ENCODE measurements at places on chromosomes 5 and 9.
A peak's percentile ranks its signal among the peaks of the same experiment; 100 is the strongest.

- DNase-seq, result no peak
Measured at GRCh38 chr5:148623741-148624140, 30.6 kb downstream of the HTR4 start.

DNA sequence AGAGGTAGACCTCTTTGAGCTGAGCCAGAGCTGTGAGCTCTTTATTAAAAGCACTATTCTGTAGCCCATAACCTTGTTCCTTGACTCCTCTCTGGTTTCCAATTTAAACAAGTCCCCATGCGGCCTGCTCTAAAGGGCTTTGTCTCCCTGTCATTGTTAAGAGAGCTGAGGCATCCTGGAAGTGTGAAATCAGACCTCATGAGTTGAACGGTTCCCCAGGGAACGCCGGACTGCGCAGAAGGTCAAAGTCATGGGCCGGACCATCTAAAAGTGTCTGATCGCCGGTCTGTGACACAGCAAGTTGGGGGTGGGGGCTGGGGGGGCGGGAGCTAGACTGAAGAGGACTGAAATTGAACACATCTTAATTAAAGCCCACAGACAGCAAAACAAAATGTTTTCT lies 265.8 kb downstream of the SLF1 start:
- DNase-seq, result no peak

- DNase-seq, result peak; percentile 85
Measured at GRCh38 chr9:130208600-130209347, 36.6 kb downstream of the NCS1 start.

DNA sequence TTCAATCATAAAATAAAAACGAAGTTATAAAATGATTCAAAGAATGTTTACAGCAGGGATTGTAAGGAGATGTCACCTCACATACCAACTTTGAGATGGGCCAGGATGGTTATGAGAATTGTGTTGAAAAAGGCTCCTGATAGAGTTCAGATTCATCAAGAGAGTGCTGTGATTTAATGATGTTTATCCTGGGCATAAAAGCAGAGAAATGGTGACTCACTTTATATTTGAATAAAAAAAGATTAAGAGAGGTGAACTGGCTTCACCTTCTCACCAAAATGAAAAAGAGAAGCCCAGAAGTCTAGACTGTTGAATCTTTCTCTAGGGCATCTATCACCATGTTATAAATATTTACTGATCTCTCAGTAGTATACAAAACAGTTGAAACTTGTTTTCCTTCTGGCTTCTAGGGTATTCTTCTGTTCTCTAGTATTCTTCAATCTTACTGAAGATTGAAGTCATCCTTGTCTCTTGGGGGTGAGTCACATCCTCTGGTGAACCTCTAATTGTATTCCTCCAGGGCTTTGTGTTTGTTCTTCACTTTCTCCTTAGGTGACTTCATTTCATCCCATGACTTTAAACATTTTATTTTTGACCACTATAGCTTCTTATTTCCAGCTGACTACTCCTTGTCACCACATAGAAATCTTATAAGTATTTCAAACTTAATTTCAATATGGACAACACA lies 1237.3 kb upstream of the C9orf72 start:
- no peak for DNase-seq

- no peak for DNase-seq
Measured at GRCh38 chr9:127495884-127496555, 44.7 kb downstream of the LRSAM1 start.

GRCh38 chr5:93299681-93300308 lies 281.2 kb downstream of the NR2F1-AS1 start:
- DNase-seq, result peak; percentile 57

- no peak for DNase-seq
Measured at GRCh38 chr5:73388306-73388684, 60.3 kb downstream of the FOXD1 start.

DNA sequence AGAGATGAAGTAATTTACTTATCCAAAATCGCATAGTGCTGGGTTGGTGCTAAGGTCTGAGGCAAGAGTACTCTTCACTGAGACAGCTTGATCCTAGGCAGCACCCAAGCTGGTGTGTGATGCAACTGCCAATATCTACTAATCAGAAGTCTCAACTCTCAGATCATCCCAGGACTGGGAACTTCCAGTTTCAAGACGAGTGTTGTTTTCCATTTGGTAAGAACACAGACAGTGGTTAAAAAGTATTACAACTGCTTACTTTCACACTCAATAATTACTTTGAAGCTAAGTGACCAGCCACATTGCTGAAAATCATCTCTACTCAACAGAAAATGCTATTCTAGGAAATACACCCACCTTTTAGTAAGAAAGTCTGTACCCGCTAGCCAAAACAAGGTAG lies 45.3 kb downstream of the FBXW11 start:
- DNase-seq, result no peak

- DNase-seq, result no peak
Measured at GRCh38 chr5:25334350-25334749, 689.6 kb upstream of the CDH10 start.

GRCh38 chr5:150734579-150735384 lies 24.0 kb downstream of the DCTN4 start:
- DNase-seq, result no peak

- no peak for DNase-seq
Measured at GRCh38 chr5:133367984-133368383, 244.4 kb downstream of the FSTL4 start.

DNA sequence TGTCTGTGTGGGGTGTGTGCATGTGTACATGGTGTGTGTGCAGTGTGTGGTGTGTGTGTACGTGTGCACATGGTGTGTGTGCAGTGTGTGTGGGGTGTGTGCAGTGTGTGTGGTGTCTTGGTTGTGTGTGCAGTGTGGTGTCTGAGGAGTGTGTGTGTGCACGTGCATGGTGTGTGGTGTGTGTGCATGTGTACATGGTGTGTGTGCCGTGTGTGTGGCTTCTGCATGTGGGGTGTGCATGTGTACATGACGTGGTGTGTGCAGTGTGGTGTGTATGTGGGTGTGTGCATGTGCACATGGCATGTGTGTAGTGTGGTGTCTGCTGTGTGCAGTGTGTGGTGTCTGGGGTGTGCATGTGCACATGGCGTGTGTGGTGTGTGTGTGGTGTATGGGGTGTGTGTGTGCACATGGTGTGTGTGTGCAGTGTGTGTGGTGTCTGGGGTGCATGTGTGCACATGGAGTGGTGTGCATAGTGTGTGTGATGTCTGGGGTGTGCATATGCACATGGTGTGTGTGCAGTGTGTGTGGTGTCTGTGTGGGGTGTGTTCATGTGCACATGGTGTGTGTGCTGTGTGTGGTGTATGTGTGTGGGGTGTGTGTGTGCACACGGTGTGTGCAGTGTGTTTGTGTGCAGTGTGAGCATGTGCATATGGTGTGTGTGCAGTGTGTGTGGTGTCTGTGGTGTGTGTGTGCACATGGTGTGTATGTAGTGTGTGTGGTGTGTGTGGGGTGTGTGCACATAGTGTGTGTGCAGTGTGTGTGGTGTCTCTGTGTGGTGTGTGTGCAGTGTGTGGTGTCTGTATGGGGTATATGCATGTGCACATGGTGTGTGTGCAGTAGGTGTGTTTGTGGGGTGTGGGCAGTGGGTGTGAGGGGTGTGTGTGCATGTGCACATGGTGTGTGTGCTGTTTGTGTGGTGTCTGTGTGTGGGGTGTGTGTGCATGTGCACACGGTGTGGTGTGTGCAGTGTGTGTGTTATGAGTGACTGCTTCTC lies 40.6 kb upstream of the ZNG1F start:
- DNase-seq, result no peak

- DNase-seq, result no peak
Measured at GRCh38 chr5:115671939-115672338, 46.1 kb upstream of the TMED7 start.

- DNase-seq, result no peak
Measured at GRCh38 chr9:81673310-81673709, 16.0 kb downstream of the TLE1 start.

DNA sequence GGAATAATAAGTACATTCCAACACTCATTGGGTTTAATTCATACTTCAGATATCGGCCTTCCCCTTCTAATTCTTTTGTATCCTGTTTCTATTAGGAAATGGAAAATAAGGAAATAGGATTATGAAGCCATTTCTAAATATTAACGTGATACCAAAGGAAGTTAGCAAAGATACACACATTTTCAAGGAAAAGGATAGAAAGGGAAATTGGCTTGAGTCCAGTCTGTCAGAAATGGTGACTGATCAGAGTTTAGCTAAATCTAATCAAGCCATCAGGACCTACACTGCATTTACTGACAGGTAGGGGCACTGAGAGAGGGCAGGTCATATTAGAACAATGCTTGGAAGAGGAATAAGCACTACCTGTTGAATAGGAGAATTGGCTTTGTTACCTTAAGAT lies 3.1 kb downstream of the TRPM3 start:
- DNase-seq, result no peak

GRCh38 chr5:107213025-107213424 lies 457.7 kb downstream of the EFNA5 start:
- no peak for DNase-seq

- no peak for DNase-seq
Measured at GRCh38 chr5:173625673-173626504, 9.4 kb upstream of the BOD1 start.

DNA sequence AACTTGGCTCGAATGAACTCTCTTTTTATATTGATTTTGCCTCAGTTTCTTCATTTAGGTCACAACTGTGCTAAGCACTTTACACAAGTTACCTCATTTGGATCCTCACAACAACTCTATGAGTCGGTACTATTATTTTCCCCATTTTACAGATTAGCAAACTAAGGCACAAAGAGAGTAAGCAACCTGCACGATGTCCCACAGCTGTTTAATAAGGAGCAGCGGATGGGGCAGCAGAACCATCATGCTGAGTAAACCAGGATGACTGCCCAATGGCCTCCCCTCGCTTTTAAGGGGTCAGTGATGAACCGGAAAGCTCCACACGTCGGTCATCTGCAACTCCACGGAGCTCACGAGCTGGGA lies 607 bp downstream of the PRELID2 start:
- no peak for DNase-seq

DNA sequence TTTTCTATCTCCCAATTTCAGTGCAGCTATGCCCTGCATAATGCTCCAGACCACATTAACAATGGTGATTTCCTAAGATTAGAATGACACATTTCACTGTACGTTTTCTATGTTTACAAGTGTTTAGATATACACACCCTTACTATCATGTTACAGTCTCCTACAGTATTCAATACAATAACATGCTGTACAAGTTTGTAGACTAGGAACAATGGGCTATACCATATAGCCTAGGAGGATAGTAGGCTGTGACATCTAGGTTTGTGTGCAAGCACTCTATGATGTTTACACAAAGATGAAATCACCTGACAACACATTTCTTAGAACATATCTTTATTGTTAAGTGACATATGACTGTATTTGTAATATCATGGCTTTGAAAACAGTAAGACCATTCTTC lies 1435.6 kb upstream of the NUDT12 start:
- no peak for DNase-seq

GRCh38 chr9:106969696-106970095 lies 106.7 kb downstream of the ZNF462 start:
- DNase-seq, result no peak

- DNase-seq, result no peak
Measured at GRCh38 chr9:23586906-23587305, 239.1 kb downstream of the ELAVL2 start.

DNA sequence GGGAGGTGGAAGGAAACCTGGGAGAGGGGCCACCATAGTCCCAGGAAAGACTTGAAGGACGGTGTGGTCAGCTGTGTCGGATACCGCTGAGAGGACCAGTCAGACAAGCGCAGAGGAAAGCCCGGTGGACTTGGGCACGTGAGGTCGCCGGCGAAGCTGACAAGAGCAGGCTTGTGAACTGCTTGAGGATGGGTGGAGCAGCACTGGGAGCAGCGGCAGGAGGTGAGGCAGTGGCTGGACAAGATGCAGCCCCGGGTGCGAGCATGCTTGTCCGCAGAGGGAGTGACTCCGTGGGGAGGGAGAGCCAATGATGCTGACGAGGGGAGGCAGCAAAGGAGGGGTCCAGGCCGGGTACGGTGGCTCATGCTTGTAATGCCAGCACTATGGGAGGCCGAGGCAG lies 18.3 kb upstream of the CD74 start:
- no peak for DNase-seq

DNA sequence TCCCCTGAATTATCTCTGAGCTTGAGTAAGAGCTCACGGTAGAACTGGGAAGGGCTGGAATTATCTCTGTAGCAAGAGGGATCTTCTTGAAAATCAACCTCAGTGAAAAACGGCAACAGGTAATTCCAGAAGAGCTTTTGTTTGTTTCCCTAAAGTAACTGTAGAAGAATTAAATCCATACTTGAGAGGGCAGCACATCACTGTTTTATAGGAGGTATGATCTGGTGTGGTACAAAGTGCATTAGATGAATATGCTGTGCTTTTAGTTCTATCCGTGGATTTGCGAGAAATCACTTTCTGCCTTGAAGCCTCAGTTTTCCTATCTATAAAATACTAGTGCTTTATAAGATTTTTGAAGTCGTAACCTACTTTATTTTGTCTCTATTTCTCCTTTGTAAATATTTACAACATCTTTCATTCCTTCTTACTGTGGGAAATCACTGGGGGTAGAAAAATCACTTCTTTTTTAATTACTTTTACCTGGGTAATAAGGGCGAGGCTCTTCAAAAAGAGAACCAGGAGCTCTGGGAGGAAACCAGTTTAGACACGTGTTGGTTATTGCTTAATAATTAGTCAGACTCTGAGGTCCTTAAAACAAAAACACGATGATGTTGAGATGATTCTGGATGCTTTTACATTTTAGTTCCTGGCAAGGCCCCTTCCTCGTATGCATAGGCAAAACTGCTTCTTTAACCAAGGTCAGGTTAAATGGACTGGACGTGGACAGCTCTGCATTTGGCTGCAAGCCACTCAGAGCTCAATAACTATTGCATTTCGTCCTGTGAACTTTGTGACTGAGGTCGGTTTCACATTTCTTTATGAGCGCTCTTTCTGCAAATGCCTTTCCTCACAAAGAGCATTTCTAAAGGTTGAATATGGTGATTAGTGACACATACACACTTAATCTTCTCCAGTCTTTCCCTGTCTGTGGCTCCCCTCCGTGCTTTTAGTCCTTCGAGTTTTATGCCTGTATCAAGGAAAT lies 376.1 kb downstream of the BRINP1 start:
- no peak for DNase-seq
